Right renal cortex interstitium (tissue), 3 donors: ENCODE measurements at places on chromosomes 6 and 20.

- DNase-seq: no peak
These were observed 2.9 kb downstream of the SIRPB1 start for GRCh38 chr20:1616858-1617434.

- DNase-seq: no peak
These were observed 10.6 kb upstream of the IL17F start for GRCh38 chr6:52254731-52255378.

DNA sequence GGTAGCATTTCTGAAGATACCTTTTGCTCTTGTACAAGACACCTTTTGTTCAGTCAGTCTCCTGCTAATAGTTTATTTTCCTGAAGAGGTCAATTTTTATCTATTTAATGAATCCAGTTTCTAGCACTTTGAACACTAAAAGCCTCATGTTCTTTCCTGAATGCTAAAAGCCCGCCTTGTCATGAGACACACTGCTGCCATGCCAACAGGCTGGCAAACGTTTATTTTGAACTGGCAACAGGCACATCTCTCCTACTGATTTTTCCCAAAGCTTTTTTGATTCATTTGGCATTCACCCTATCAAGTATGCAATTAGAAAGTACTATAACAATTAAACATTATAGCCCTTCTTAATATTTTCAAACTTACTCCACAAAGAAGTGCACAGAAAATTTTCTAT lies 421.2 kb upstream of the EYS start:
- DNase-seq: no peak

DNA sequence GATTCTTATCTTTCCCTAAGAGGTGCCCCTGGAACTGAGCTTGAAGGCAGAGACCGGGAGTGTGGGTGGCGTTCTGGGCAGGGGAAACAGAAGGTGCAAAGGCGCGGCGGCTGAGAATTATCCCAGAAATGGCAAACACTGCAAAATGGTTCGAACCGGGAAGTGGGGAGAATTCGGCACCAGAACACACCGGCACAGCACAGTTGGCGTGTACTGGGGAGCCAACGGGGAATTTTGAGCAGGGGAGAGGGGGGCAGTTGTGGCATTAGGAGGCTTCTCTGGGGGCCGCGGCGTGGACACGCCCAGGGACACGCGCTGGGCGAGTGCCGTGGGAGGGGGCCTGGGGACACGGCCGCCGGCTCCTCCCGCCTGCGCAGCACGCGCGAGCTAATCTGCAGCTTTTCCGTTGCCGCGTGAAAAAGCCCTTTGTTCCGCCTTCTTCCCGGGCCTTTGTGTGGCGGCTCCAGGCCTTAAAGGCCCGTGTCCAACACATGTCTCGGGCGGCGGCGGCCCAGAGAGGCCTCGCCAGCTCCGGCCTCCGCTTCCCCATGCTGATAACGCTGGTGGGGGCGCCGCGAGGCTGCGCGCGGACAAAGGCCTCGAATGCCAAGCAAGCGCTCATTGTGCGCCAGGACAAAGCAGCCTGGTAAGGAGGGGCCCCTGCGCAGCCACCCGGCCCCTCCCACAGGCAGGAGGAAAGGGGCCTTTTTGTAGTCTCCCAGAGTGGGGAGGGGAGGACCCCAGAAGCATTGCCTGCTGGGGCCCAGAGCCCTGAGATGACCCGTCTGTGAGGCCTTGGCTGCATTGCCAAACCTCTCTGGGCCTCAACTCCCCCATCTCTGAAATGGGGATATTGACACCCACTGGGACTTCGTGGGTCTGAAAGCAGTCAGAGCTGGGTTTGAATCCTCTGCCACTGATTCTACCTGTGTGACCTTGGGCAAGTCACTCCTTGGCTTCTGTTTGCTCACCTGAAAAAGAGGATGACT lies 82.8 kb downstream of the CD40 start:
- no peak for DNase-seq

DNA sequence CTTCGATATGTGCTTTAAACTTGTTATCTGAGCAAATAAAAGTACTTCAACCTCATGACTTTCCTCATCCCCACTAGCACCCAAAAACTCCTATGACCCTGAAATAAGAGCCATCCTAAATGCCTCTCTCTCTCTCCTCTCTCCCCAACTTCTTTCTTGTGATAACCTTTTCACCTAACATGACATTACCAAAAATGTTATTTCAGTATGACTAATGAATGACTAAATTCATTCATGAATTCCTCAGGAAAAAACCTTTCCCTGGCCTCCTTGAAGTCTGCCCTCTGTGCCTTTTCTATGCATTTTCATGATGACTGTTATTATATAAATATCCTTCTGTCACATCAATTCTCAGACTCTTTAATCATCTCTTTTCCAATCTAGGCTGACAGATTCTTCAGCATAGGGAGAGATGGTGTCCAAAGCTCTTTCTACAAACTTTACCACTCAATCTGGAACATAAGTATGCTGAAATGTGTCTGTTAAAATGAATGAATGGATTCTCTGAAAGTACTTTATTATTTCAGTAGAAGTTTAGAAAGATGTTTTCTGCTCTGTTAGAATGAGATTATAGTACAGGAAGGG lies 114.3 kb upstream of the GGTLC1 start:
- no peak for DNase-seq

DNA sequence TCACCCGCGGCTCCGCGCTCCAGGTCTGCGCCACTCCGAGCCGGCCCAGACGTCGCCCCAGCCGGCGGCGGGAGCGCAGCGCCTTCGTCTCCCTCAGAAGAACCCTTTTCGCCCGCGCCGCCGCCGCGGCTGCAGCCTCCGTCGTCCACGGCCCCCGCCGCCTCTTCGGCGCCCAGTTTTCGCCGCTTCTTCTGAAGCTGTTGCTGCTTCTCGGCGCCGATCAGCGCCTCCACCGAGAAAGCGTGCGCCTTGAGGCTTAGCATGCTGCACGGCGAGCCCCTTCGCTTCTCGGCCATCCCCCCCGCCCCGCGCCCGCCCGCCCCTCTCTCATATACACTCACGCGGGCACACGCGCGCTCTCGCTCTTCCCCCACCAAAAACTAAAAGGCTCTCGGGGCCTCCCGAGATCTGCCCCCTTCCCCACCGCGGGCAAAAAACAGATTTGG lies 489 bp downstream of the TBX18 start:
- DNase-seq: no peak

DNA sequence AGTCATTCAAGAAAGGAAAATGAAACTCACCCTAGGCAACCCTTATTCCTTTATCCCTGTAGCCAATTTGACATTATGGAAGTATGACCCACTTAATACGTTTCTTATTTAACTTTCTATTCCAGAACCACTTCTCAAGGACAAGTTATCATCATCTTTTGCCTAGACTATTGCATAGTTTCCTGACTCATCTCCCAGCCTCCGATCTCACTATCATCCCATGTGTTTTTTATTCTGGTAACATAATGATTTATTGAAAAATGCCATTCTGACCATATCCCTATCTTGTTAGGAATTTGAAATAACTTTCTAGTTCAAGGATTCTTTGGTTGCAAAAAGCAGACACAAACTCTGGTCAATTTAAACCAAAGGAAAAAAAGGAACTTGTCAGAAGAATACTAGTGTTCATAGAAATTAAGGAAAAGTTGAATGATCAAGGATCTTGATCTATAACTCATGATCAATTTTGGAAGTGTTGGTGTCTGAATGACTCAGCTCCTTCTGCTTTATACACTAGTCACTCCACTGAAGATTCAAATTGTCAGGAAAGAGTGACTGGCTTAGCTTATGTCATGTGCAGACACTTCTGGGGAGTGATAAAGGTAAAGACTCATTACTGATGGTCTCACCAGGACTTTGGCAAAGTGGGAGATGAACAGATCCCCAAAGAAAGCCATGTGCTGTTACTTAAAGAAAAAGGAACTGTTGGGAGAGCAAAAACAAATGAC lies 8.5 kb upstream of the TINAG start:
- DNase-seq: no peak

DNA sequence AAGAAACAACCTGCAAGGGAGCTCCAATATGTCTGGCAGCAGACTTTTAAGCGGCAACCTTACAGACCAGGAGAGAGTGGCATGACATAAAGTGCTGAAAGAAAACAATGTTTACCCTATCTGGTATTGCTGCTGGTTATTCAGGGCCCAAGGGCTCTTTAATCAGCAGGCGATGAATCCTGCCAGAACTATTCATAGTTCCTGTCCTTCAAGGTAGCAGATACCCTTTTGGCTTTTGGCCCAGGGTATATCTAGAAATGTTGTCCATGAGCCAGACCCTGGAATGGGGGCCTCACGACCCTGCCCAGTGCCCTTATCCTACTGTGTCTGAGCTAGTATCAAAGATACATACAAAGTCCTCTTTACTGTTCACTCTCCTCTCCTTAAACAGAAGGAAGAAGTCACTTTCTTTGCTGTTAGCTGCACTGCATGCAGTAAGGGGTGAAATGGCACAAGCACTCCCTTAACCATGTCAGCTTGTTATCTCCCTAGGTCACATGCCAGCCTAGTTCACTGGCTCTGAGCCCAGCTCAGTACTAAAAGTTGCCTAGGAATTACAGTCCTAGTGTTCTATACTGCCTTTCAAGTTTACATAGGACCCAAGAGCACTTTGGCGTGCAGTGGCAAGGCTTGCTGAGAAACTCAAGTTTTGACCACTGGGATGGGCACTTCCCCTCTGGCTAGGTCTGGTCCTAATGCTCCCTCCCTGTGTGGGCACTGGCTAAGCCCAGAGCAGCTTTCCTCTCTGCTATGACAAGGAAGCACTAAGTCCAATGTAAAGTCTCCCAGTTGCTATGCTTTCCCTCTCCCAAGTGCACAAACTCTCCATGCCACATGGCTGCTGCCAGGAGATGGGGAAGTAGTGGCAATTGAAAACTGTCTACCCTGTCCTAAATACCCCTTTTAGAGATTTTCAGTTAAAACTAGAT lies 122.0 kb downstream of the HTR1B start:
- DNase-seq: no peak

DNA sequence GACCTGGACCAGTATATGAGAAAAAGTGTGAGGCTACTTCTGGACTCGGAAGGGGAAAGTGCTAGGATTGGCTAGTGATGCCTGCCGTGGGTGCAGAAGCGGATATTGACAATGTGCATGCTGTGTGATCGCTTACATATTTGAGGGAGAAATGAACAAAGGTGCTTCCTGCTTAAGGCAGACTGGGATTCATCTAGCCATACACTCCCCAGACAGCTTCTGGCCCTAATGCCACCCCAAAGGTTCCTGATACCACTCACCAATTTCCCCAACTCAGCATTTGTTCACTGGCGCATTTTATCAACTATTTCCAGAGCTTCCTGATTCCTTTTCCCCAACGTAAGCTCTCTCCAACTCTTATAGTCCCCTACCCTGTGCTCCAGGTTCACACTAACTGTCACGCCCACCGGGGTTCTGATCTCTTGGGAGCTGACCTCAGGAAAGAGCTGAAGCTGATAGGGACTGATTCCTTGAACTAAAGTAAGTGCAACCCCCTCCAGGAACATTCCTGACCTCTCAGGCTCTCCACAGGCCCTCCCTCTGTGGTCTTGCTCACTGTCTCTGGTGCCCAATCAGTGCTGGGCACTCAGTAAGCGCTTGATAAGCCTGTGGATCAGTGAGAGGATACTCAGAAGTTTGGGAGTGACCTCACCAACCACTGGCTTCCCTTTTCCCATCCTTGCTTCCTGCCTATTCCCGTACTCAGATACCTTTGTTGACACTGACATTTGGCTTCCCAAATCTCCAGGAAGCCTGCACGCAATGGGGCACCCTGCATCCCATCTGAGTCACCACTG lies 73.3 kb downstream of the MRPL14 start:
- no peak for DNase-seq

GRCh38 chr6:156627524-156627923 lies 149.7 kb upstream of the ARID1B start:
- DNase-seq: no peak

DNA sequence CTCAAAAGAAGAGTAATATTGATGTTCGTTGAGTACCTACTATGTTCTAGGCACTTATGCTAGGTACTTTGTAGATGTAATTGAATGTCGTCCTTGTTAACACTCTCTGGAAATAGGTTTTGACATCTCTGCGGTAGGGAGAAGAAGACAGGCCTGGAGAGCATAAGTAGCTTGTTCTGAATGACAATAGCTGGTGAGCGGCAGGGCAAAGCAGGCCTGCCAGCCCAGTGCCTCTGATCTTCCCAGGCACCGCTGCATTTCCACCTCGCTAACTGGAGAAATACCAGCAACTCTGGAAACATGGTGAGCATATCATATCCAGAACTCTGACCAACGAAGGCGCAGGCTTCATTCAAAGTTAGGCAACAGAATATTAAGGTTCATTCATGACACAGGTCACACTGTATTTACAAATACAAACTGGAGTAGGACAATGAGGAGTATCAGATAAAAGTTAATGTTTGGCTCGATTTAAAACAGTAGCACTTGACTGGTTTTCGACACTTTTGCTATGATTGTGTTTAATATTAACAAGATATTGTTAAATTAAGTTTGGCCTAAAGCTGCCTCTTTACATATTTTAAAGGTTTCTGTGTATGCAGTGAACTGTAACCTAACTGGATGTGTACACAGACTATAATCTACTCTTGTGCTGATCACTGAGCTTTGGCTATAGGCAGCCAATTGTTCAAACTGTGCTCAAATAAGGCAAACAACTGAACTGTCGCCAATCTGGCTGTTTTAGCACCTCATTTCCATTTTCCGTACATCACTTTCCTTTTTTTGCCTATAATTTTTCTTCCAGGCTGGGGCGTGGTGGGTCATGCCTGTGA lies 54.1 kb downstream of the PPP1R3G start:
- no peak for DNase-seq

DNA sequence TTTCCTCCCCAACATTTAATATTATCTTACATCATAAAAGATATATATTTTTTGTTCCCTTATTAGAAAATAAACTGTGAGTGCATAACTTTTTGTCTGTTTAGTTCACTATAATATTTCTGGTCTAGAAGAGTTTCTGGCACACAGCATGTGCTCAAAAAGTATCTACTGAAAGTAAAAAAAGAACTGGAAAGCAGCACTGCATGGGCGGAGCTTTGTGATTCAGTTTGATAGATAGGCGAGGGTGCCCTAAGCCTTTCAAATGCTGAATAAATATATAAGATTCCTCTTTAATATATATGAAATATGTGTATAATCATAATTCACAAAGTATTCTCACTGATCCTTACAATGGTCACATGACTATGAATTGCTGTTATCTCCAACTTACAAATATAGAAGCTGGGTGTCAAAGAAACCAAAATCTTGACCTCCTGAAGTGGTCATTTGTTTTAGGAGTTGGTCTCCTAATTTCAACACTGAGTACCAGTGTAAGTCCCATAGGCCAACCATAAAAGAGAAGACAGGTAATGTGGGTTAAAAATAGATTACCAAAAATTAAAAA lies 50.8 kb downstream of the OR2B2 start:
- DNase-seq: no peak

GRCh38 chr6:126300735-126301134 lies 39.2 kb upstream of the CENPW start:
- DNase-seq: no peak

GRCh38 chr6:147117580-147117979 lies 86.6 kb upstream of the STXBP5 start:
- DNase-seq: no peak

- DNase-seq: no peak
These were observed 65.9 kb downstream of the KLHL32 start for GRCh38 chr6:96990462-96990861.

DNA sequence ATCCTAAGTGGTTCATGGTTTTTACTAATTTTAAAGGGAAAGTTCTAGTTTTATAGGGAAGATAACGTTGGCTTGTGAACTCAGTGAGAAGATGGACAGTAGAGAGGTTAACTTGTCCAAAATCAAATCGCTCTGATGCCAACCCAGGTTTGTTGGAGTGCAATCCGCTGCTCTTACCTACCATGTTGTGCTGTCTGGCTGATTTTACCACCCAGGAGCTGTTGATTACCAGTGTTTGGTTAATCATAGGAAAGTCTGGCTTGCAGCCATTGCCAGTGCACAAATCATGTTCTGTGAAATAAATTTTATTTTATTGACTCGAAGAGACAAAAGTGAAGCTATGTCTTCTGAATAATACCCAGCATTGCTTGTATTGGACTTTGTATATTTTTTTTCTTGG lies 92.4 kb downstream of the PLCB4 start:
- DNase-seq: no peak
